Stimulated activated memory B cell treated with anti-CD40 and anti-IgM and Interleukin-4, amounts not matched to agents 10 μg/mL and 1 μg/mL and 100 μg/mL, for 72 hours (primary cell): ENCODE measurements at places on chromosomes 2 and 18.
A peak's percentile ranks its signal among the peaks of the same experiment; 100 is the strongest.

DNA sequence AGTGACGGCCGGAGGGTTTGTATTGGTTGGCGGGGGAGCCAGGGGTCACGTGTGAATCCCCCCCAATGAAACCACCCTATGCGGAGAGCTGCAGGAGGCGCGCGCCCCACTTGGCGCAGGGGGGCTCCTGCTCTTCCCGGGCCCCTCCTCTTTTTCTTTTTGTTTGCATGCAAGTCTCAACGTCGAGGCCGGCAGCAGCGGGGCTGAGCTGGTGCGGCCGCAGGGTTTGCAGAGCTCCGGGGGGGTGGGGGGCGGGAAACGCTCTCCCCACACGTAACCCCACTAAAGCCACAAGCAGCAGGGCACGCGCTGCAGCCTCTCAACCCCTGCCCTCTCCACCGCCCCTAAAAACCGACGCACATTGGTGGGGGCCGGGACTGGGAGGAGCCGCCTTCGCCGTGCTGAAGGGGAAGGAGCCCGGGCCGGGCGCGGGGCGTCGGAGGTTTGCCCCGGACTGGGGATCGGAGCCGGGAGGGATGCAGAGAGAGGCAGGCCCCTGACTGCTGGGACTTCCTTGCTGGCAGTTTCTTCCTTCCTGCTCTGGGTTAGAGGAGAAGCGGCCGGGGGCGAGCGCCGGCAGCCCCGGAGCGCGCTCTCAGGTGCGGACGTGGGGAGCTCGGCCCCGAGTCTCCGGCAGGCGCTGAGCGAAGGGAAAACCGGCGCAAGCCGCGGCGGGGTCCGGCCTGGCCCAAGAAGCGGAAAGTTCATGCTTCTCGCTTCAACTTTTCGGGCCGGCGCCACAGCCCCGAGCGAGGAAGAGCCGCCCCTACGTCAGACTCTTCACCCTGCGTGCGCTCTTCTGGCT, 864 bp downstream of the LBH start:
- peak; percentile 77 for ATAC-seq

- ATAC-seq: peak; percentile 83
Observed at GRCh38 chr18:35029770-35030169, 11.4 kb upstream of the MAPRE2 start.

GRCh38 chr2:143259368-143259958, 130.2 kb downstream of the ARHGAP15 start:
- ATAC-seq: no peak

GRCh38 chr2:238995634-238996033, 147.7 kb downstream of the TWIST2 start:
- no peak for ATAC-seq

- no peak for ATAC-seq
Observed at GRCh38 chr2:234836271-234836670, 115.5 kb upstream of the SH3BP4 start.

- no peak for ATAC-seq
Observed at GRCh38 chr2:158716121-158716791, 78.9 kb upstream of the DAPL1 start.
